Activated naive CD4-positive, alpha-beta T cell (primary cell): ENCODE measurements at places on chromosomes 5 and 9.

- DNase-seq, result no peak
These were observed 336.1 kb downstream of the DRD1 start for GRCh38 chr5:175107865-175108264.

DNA sequence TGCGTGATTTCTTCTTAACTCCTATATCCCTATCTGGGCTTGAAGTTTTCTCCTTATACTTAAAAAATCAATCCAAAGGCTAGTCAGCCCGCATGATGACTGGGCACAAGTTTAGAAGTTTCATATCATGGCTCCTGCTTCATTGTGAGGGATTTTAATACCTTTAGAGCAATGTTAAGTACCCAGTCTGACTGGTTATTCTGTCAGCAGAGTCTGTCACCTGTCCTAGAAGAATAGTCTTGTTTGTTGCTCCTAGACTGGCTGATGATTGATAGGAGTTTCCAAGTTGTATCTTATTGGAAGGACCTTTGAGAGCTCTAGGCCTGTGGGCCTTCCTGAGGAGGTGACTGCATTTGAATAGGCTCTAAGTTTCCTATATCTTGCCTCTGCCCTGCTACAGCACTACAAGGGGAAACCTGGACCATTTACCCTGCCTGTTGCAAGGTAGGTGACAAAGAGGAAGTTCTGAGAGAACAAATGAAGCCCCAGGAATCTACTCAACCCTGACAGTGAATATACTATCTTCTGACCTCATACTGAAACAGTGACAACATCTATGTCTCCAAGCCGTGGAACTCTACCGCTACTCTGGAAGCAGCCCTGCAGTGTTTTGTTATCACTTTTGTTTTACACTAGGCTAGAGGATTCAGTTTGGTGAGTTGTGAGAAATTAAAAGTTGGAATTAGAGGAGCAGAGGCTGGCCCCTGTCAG, 66.5 kb downstream of the F2RL2 start:
- DNase-seq, result no peak

DNA sequence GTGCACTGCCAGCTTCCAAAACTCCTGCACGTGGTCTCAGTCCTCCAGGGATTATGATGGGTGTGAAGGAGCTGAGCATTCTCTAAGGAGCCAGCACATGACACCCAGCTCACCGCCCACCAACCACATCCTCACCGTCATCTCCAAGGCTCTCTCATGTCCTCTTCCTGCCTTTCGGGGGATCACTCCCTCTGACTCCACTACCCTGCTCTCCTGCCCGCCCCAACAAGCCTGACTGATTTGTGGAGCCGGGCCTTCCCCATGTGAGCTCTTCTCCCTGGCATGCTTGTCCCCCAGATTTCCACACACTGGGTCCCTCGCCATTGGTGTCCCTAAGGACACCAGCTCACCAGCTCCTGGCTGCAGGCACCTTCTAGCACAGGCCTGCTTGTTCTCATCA, 1.9 kb downstream of the ABO start:
- no peak for DNase-seq

DNA sequence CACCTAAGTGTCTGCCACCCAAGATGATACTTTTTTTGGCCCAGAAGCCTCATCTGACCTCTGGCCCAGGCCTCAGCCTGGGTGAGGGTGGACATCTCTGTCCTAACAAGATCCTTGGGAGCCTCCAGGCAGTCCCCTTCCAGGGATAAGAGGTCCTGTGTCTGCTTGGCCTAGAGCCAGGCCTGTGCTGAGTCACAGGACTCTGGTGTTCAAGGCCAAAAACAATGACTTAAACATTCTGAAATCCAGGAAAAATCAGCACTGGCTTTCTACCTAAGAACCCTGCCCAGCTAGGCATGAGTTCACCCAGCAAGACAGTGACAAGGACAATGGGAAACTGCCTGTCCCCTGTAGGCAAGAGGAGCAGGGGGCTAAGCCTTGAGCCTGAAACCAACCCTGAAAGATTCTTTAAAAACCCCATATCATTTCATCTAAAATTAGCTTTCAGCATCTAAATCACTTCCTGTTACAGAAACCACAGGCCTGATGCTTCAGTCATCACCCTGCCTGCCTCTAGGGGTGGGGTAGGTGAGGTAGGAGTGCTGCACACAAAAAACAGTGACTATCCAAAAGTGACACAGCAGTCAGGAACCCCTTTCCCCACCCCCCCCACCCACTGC, 29.9 kb downstream of the CSF2 start:
- DNase-seq, result no peak

- no peak for DNase-seq
These were observed 29.8 kb downstream of the OR2K2 start for GRCh38 chr9:111300140-111300735.

- no peak for DNase-seq
These were observed 796 bp upstream of the GADD45G start for GRCh38 chr9:89603767-89604665.

GRCh38 chr5:142925795-142926194, 155.6 kb downstream of the ARHGAP26 start:
- DNase-seq, result no peak

GRCh38 chr9:133057006-133057405, 4.8 kb upstream of the CEL start:
- DNase-seq, result peak; percentile 8

DNA sequence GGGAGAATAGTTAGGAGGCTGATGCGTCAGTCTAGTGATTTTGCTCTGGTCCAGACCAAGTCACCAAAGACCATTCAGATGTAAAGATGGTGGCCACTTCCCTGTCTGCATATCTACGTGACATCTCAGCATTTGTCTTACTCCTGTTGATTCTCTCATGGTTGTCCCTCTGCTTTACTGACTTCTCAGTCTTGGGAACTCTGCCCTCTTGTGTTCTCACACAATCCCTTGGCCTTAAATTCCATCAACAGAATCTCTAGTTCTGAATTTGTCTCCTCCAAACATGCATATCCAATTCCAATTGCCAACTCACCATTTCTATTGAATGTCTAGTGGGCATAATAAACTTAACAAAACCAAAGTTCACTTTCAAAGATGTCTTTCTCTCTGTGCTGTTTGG, 147.8 kb downstream of the SLC24A2 start:
- DNase-seq, result no peak

DNA sequence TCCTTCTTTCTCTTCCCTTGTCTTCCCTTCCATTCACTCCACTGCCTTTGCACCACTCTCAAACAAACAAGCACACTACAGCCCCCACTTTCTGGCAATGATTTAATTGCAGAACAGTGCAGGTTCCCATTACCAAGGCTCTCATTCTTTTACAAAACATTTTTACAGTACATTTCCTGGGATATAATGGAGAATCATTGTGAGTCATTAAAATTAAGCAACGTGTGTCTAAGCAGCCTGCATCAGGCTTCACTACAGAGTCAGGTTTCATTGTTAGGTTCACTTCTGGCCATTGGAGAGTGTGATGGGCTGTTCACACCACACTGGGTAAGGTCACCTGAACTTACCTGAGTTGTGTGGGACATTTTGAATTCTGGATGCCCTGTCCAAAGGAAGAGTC, 303.5 kb downstream of the TRIM32 start:
- DNase-seq, result no peak
